Left hindlimb (tissue), 1 donor: ENCODE measurements at places on chromosomes 12 and 14.

DNA sequence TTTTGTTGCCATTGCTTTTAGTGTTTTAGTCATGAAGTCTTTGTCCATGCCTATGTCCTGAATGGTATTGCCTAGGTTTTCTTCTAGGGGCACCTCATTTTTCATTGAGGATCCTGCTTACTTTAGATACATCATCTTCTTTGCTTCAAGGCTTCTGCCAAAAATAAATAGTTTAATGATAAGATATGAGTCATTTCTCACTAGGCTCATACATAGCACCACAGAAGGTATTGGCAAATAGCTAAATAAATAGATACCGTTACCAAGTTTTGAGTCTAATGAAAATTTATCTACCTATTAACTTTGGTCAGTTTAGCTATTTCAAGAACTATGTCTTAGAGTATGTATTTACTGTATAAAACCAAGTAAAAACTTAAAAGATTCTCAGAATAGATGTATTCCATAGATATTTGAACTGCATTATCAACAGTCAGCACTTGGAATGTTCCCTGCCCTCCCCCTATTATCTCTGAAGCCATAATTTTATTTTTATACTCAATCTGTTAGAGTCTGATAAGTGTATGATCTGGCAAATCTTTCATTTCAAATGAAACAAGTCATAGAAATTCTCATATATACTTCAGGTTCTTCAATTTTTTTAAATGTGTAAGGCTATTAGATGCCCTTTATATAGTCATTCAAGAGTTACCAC lies 310.2 kb downstream of the CCDC91 start:
- DNase-seq = no peak

- no peak for DNase-seq
These were observed 646.2 kb upstream of the STXBP6 start for GRCh38 chr14:25696176-25696575.

DNA sequence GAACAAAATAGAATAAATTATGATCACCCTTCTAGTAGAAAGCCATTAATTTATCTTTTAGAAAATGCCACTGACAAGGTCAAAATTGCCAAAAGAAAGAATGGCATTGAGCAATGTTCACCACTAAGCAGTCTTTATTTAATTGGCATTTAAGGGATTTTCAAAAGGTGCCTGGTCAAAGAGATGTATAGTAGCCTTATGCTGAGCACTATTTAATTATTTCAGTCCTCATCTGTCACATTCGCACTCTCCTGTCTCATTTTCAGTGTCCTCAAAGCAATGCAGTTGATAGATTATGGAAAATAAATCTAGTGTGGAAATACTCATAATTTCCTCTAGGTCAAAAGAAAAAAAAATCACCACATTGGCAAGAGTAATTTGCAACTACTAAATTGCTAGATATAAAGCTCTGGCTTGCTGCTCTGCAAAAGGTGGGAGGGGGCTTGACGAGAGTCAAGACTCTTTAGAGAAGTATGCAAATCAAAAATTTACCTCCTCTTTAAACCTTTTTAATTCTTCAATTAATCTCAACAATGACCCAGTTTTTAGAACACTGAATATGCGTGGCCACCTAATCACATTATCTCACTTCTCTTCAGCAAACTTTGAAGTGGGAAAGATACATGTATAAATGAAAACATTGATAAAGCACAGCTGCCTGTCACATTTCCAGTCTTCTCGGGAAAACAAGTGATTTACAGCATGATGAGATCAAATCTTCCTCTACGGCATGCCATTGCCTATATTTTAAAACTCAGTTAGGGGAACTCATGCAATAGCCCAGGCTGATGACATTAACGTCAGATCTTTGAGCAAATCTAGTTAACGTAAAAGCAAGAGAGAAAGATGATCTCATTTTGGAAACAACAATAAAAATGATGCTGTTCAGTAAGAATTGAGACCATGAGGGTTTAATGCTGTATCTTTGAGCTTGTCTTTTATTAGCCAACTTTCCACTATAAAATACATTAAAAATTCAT lies 373.1 kb upstream of the DCN start:
- no peak for DNase-seq

DNA sequence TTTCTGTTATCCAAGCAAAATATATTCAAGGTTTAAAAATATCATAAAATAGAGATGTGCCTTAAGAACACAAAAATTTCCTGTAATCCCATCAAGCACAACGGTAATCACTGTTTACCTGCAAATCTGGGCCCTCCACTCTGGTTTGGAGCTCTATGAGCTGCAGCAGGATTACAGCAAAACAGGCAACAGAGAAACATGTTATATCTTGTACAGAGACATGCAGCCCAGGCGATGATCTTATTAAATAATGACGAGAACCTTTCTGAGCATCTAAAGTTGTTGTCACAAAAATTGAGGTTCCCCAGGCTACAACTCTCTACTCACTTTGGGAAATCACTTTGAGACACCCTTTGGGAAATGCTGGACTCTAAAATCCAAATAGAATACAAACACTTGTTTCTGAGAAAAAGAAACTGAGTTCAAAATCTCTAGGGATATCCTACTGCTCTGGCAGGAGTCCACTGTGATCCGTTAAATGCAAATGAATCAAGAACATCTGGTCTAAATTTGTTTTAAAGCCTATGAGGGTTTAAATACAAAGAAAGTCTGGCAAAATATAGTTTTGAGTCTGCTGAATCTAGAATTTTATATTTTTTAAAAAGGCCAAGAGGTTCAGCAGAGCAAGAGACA lies 36.3 kb downstream of the STON2 start:
- no peak for DNase-seq

DNA sequence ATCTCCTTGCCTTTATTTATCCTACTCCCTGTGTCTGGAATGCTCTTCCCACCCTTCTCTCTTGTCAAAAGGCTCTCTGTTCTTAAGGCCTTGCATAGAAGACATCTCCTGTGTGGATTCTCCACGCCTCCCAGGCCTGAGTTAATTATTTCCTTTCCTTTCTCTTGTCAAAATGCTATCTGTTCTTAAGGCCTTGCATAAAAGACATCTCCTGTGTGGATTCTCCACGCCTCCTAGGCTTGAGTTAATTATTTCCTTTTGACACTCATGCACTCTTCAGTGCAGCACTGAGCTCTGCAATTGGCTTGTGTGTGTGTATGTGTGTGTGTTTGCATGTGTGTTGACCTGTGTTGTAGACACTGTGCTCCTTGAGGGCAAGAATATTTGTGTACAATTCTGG lies 52.1 kb upstream of the DCD start:
- no peak for DNase-seq

- DNase-seq = no peak
These were observed 41.9 kb downstream of the KCNA1 start for GRCh38 chr12:4951601-4952000.

- DNase-seq = no peak
These were observed 64.3 kb upstream of the DIO3 start for GRCh38 chr14:101496776-101497683.

DNA sequence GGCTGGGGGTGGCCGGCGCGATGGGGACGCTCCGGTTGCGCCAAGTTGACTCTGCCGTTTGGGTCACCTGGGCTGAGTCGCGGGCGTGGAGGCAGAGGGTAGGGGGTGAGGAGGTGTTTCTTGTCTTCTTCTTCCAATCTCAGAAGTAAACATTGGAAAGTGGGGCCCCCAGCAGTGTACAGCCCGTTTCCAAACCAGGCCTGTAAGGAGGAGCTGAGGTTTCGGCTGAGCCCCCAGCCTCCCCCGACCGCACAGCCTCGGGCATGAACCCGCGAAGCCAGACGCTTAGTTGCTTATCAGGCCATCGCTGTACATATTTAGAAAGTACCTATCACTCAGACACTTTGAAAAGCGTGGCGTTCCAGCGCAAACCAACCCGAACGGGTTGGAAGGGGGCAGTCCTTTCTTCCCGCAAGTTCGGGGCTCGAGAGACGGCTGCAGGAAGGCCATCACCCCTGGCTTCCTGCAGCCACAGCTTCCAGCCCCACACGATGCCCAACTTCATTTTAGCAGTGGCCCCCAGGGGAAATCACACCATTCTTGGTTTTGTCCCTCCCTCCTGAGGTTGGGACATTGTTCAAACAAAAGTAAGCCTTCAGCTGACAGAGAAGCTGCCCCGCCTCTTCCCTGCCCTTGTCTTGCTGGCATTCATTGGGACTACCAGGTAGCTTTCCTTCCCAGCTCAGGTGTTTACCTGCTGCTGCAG lies 164.1 kb downstream of the ZFP36L1 start:
- DNase-seq = no peak

DNA sequence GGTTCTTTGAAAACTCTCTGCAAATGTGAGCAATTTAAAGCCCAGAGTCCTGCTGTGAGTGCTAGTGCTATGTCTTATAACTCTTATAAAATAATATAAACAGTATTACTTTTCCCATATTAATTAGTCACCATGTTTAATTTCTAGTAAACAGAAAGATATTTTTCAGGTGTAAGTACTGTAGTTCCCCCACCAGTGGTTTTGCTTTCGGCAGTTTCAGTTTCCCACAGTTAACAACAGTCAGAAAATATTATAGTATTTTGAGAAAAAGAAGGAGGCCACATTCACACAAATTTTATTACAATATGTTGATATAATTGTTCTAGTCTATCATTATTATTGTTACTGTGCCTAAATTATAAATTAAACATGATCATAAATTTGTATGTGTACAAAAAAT lies 800.5 kb downstream of the LRFN5 start:
- no peak for DNase-seq
